ENCODE measurements at places on chromosomes 5 and 9.

DNA sequence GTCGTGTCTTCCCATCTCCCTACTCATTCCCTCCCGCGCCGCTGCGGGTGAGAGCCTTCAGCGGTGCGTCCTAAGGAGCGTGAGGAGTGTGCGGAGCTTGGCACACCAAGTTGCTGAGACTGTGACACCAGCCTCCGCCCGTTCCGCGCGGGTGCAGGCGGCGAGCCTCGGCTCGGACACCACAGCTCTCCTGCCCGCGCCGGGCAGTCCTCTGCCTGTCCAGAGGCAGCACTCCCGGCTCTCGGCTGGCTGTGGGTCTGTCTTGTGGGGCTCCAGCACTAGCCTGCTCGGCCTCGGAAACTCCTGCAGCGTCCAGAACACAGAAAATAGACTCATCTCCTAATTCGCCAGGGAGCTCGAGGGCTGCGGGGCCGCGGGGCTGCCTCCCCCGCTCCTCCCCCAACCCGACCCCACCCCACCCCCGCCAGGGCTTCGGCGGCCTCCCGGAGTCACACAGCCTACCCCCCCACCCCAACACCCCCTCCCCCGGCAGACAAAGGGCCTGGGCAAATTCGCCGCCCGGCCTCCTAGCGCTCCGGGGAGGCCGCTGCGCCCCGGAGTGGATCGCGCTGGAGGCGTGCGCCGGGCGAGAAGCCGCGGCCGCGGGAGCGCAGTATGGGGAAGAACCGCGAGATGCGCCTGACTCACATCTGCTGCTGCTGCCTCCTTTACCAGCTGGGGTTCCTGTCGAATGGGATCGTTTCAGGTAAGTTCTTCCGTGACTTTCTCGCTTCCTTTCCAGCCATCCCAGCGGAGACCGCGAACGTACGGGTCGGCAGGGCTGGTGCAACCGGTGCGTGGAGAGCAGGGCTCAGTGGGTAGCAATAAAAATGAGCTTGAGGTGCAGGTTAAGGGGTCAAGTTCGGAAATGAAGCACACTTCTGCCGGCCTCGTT lies at the start of gene ADAMTS19:
ADAMTS19 (plus strand) TSS at position 522 of the 895 bp plus-strand sequence; CDS start at position 616, 94 bp downstream.
- no peak for DNase-seq

DNA sequence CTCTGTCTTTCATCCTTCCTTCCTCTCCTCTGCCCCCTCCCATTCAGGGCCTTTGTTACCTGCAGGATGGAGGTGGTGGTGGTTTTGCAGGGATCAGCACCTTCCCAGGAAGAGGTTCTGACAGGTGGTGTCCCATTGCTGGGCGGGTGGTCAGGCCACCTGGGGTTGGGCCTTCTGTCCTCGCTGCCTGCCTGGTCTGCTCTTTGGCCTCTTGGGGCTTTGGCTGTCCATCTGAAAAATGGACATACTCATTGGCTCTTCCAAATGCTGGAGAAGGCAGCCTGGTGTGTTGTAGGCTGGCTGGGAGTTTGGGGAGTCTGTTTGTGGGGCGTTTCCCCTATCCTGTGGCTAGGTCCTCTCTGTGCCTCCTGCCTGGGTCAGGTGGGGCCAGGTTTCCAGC lies 4.3 kb downstream of the RXRA start:
- no peak for DNase-seq

GRCh38 chr5:116361171-116361967 lies 213.3 kb downstream of the SEMA6A start:
- DNase-seq: peak; percentile 19

GRCh38 chr9:108445431-108446071 lies 410.2 kb downstream of the ACTL7B start:
- DNase-seq: no peak

GRCh38 chr5:90830058-90830457 lies 271.5 kb downstream of the ADGRV1 start:
- DNase-seq: no peak

DNA sequence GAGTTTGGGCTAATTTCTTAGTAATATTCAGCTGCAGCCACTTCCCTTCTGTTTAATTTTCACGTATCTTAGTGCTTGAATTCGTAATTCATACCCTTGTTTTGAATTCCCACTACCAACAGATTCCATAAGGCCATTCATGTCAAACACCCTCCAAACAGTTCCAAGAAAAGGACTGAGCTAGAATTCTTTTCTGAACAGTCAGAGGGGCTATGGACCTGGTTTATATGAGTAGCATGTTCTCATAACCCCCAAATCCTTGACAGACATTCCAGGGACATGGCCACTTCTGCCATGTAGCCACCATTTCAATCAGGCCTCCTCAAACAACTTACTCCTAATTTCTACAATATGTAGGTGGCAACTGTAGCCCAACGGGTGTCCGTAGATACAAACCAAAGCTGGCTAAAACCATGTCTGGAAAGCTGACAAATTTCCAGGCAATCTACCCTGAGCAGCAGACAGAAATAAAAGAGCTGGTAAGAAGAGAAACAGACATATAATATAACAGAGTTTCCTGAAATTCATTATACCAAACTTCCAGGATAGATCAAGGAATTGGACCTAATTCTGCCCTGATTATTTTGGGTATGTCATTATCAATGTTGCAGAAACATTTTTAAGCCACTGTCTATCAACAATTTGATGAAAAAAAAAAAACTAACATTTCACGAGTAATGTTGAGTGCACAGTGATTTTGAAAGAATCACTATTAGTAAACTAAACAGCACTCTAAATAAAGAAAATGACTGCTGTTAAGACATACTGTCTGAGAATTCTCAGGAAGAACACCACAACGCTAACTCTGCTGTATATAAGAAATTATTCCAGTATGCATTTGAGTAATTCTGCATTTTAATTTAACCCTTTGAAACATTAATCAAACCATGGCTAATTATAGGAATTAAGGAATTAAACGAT lies 40.7 kb downstream of the EBF1 start:
- no peak for DNase-seq

Measured in NCI-H524 treated with DMSO at 0.1 percent for 48 hours (cell line).